GM12878 (cell line): ENCODE measurements at places on chromosomes 4 and X. TPM values are rescaled to one million over a fixed set of nuclear protein-coding genes. Genes with fewer than 3 reads are reported as not detected.

DKK2 gene
- not detected in 2 replicates for total RNA-seq

CT45A9 gene
- not detected in 2 replicates for total RNA-seq

- H3K27ac ChIP-seq: no peak overlapping the region
- no peaks in the 10 kb centered on the region for H3K27me3 ChIP-seq
- no peak for DNase-seq
- peaks cover 18% of the 10 kb centered on the region for H3K4me1 ChIP-seq
- no peaks in the 10 kb centered on the region for H3K36me3 ChIP-seq
Observed at GRCh38 chr4:122764071-122764820, 31.7 kb downstream of the BBS12 start.

GRCh38 chr4:130955520-130955919, 1859.6 kb downstream of the C4orf33 start:
- H3K27me3 ChIP-seq: no peaks in the 10 kb centered on the region
- DNase-seq: no peak
- no peak overlapping the region for H3K27ac ChIP-seq
- H3K36me3 ChIP-seq: no peaks in the 10 kb centered on the region

- H3K27me3 ChIP-seq: no peaks in the 10 kb centered on the region
- no peak overlapping the region for H3K4me3 ChIP-seq
- H3K4me1 ChIP-seq: no peaks in the 10 kb centered on the region
- no peak for DNase-seq
Observed at GRCh38 chr4:142463206-142463605, 382.9 kb downstream of the INPP4B start.
